ENCODE measurements at places on chromosomes 4 and X.

GRCh38 chr4:163558539-163559044 lies 64.1 kb downstream of the TMA16 start:
- no peak for DNase-seq

DNA sequence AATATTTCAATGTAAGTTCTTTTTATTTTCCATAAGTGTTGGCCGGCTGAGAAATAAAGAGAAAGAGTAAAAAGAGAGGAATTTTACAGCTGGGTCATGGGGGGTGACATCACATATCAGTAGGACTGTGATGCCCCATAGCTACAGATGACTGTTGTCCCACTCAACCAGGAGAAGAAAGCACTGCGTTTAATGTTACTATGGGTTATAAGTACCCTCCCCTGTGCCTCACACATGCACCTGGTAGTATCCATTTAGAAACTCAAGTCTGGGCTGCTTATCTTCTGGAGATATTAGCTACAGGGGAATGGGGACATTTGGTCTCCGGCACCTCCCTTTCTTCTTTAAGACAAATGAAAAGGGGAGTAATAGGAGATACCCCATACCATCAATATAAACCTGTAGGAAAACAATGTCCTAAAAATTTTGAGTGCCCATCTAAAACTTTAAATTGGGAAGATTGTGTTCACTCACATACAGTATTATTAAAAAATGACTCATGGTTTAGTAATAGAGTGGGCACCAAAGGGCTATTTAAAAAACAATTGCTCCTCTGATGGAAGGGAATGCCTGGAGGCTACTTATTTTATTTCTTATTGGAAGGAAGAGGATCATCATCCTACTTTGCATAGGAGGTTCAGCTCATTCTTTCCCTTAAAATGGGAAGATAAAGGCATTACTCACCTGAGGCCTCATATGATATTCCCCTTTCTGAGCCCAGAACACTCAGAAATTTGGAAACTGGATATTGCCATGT lies 18.2 kb downstream of the UGT2B11 start:
- no peak for DNase-seq

DNA sequence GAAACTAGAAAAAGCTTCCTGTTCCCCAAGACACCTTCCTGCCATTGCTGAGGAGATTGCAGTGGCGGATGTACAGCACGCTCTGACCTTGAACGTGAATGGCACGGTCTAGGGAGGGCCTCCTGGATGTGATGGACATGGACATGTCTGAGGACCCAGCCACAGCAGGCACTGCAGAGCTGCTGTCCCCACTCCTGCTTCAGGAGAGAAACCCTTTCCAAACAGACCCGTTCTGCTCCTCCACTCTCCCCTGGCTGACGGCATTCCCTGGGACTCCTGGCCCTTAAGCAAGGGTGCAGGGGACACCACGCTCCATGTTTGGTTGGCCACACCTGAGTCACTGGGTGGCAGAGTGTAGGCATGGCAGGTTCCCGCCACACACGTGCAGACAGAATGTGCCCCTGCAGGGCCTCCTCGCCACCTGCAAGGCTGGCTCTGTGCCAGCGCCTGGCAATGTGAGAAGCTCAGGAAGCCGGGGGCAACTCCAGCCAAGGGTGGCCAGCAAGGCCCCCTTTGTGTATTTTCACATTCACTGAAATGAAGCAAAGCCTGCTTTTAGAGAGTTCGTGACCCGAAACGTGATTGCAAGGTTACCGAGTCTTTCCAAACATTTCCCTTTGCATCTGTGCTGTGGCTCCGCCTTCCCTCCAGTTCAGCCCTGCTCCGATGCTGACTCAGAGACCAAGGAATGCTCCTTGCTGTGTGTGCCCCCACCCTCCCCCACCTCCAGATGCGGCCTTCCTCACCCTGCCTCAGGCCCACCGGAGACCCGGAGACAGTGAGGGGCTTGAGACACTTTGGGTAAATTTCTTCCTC lies 46.1 kb downstream of the HTRA3 start:
- DNase-seq: peak; percentile 71

DNA sequence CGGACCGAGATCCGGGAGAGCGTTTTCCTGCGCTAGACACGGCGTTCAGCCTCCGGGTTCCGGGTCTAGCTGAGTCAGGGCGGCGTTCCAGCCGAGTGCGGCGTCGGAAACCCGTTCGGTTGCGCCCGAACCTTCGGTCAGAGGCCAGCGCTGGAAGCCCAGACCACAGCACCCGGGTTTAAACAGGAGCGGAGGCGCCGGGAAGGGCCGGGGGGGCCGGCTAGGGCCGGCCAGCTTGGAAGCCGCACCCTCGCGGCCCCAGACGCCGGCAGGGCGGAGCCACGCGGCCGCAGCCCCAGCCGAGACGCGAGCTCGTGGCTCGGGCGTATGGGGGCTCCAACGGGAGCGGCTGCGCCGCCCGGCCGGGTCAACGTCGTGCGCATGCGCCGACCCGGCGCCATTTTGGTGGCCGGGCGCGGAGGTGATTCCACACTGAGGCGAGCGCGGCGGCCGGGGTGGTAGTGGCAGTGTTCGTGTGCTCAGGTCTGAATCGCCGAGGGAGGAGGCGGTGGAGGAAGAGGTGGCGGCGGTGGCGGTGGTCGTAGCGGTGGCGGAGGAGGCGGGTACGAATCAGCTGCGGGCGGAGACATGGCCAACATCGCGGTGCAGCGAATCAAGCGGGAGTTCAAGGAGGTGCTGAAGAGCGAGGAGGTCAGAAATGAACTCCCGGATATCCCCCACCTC lies at the start of gene UBE2K:
UBE2K (plus strand) TSS at position 397 of the 684 bp plus-strand sequence; CDS start at position 589, 192 bp downstream.
- DNase-seq: peak; percentile 74

- peak; percentile 36 for DNase-seq
Measured at GRCh38 chr4:29277381-29277780, 1442.8 kb upstream of the PCDH7 start.

GRCh38 chr4:147971116-147971515 lies 239.2 kb downstream of the ARHGAP10 start:
- DNase-seq: no peak

GRCh38 chr4:19947349-19947748 lies 304.4 kb upstream of the SLIT2 start:
- DNase-seq: peak; percentile 76
